ENCODE measurements at places on chromosomes 6 and 20. TPM values are rescaled to one million over a fixed set of nuclear protein-coding genes. Genes with fewer than 3 reads are reported as not detected.

Gene NOP56
- 508 TPM for total RNA-seq

Gene FIG4
- total RNA-seq, result 11.1 TPM

Gene C6orf15
- total RNA-seq, result not detected

- DNase-seq, result no peak
- H3K27me3 ChIP-seq, result peaks cover 16% of the 10 kb centered on the region
- H3K36me3 ChIP-seq, result no peaks in the 10 kb centered on the region
- no peak overlapping the region for H3K27ac ChIP-seq
These were observed 75.8 kb downstream of the KCNB1 start for GRCh38 chr20:49406666-49407065.

DNA sequence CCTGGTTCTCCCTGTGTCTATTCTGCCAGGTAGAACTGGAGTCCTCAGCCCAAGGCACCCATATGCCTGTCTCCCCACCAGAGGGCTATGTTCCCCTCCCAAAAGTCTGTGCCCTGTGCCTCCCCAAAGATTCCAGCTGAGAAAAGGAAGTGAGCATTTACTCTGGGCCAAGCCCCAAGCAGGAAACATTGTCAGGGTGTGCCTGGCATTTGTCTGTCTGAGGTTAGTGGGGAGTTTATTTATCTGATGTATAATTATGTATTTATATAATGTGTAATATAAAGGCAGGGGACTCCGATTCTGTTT lies 5.6 kb downstream of the GDF5 start:
- no peaks in the 10 kb centered on the region for H3K27me3 ChIP-seq
- H3K36me3 ChIP-seq, result no peaks in the 10 kb centered on the region
- H3K4me1 ChIP-seq, result no peaks in the 10 kb centered on the region

- no peak overlapping the region for H3K4me3 ChIP-seq
- peaks cover 60% of the 10 kb centered on the region for H3K36me3 ChIP-seq
- peak overlapping the region; percentile 59 for H3K27ac ChIP-seq
- no peak for DNase-seq
- H3K4me1 ChIP-seq, result peaks cover 92% of the 10 kb centered on the region
These were observed 125.0 kb downstream of the FYN start for GRCh38 chr6:111748231-111748647.

DNA sequence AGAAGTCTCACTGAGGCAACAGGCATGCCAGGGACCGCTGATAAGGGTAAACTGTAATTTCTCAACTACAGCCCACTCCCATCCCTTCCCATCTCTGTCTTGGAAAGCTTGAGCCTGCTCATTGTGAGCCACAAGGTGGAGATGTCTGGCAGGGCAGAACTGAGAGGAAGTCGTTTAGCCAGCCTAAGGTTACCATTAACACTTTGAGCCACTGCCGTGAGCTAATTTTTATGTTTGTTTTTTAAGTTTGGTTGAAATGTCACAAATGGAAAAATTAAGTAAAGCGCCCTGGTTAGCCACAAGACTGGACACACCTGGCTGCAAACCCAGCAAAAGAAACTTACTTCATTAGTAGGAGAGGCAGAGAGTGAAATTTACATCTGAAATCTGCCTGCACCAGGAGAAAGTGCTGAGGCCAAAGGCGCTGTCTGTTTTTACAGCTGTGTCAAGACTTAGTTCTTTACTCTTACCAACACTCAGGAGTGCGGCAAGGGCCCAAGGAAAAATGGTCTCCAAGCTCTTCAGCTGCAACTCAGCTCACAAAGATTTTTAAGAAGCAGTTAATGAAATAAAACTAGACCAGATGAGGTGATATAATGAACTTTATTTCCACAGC lies 50.0 kb upstream of the FAM83C start:
- no peak overlapping the region for H3K4me3 ChIP-seq
- no peak for DNase-seq
- no peaks in the 10 kb centered on the region for H3K4me1 ChIP-seq
- no peak overlapping the region for H3K27ac ChIP-seq
- peaks cover 20% of the 10 kb centered on the region for H3K36me3 ChIP-seq

DNA sequence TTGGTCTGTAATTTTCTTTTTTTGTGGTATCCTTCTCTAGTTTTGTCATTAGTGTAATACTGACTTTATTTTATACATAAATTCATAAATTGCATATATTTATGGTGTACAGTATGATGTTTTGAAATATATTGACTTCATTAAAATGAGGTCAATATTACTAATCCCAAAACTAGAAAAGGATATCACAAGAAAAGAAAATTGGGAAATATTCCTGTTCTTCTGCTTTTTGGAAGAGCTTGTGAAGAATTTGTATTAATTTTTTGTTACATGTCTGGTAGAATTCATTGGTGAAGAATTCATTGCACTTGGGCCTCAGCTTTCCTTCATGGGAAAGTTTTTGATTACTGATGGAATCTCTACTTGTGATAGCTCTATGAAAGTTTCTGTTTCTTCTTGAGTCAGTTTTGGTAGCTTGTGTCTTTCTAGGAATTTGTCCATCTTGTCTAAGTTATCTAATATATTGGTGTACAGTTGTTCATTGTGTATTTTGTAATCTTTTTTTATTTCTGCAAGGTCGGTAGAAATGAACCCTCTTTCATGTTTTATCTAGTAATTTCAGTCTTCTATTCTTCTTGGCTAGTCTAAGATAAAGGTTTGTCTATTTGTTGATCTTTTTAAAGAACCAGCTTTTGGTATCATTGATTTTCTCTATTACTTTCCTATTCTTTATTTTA lies 11.3 kb upstream of the ZNF451 start:
- H3K36me3 ChIP-seq, result peaks cover 21% of the 10 kb centered on the region
- H3K4me3 ChIP-seq, result no peak overlapping the region
- no peak overlapping the region for H3K27ac ChIP-seq
- peaks cover 3% of the 10 kb centered on the region for H3K4me1 ChIP-seq
- no peaks in the 10 kb centered on the region for H3K27me3 ChIP-seq

- peaks cover 52% of the 10 kb centered on the region for H3K36me3 ChIP-seq
- H3K27me3 ChIP-seq, result no peaks in the 10 kb centered on the region
- no peak for DNase-seq
These were observed 19.7 kb downstream of the GTPBP2 start for GRCh38 chr6:43609402-43609801.

All from activated CD8-positive, alpha-beta memory T cell treated with anti-CD3 and anti-CD28 coated beads, Interleukin-2, amount 10 ng/mL, durations not matched to agents 7 days and 5 days (primary cell).